ENCODE measurements at places on chromosomes 4 and X.
A peak's percentile ranks its signal among the peaks of the same experiment; 100 is the strongest.

- DNase-seq: no peak
Observed at GRCh38 chrX:154074199-154074598, 23.3 kb downstream of the MECP2 start.

DNA sequence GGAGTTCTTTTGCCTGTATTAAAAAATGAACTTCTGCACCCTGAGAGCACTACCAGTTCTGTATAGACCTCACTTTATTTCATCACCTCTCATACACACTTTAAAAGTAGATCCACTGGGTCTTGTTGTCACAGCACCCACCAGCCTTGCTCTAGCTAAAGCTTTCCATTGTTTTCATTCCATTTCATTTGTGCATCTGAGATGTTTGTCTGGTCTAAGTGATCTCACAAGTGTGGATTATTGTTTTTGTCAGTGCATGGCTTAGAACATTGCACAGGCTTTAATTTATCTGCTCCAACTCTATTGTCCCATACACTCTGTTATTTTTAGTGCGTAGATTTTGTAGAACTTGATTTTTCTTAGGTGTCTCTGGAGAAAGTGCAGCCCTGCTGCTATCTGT is 1157.5 kb upstream of the PABPC4L start:
- DNase-seq: no peak

DNA sequence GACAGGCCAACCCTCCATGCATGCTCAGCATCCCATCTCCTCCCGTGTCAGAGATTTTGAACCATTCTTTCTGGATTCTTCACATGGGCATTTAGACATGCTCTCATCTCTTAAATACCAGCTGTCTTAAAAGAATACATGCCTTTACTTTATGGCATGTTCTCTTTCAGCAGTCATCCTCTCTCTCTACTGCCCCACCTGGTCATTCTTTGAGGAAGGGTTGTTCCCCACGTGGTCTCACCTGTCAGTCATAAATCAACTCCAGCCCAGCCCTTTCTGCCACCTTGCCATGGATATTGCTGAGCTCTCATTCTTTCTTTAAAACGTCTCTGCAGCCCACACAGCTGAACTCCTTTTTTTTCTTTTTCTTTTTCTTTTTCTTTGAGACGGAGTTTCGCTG is 111.3 kb downstream of the ARHGAP10 start:
- DNase-seq: no peak

- no peak for DNase-seq
Observed at GRCh38 chr4:48575964-48576363, 85.9 kb downstream of the ZAR1 start.

GRCh38 chr4:174423257-174423944 is 98.9 kb downstream of the HPGD start:
- no peak for DNase-seq

DNA sequence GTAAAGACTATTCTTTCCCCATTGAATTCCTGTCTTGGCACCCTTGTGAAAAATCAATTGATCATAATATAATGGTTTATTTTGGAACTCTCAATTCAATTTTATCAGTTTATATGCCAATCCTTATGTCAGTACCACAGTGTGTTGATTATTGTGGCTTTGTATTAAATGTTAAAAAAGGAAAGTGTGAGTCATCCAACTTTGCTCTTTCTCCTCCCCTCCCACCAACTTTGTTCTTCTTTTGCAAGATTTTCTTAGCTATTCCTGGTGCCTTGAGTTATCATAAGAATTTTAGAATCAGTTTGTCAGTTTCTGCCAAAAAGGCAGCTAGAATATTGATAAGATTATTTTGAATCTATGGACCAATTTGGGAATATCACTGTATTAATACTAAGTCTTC is 11.2 kb upstream of the RNF175 start:
- no peak for DNase-seq

DNA sequence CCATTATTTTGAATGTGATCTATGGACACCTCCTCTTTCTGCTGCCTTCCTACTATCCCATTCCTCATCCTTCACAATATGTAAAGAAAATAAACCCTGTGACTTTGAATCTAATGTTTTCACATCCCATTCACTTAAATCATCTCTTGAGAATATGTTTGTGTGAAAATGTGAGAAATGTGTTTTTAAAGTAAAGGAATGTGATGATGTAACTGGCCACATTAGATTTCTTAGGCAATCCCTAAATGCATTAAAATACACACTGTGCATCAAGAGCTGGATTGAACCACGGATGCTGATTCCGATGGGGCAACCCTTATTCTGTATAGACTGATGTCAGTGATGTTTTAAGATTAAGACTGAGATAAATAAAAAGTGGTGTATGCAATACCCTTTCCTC is 558.9 kb upstream of the TENM3 start:
- no peak for DNase-seq

- DNase-seq: no peak
Observed at GRCh38 chr4:56215901-56216300, 171.4 kb downstream of the AASDH start.

DNA sequence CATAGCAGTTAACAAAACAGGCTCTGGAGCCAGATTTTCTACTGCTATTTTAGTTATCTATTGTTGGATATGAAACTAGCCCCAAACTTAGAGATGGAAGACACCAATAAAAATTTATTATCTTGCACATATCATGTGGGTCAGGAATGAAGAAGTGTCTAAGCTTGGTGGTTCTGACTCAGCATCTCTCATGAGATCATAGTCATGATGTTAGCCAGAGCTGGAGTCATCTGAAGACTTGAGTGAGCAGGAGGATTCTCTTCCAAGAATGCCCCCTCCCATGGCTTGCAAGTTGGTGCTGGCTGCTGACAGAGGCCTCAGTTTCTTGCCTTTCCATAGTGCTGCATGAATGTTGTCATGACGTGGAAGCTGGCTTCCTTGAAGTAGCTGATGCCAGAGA is 68.2 kb upstream of the TAPT1 start:
- DNase-seq: no peak

GRCh38 chr4:76987153-76987591 is 37.6 kb downstream of the SEPTIN11 start:
- DNase-seq: no peak

DNA sequence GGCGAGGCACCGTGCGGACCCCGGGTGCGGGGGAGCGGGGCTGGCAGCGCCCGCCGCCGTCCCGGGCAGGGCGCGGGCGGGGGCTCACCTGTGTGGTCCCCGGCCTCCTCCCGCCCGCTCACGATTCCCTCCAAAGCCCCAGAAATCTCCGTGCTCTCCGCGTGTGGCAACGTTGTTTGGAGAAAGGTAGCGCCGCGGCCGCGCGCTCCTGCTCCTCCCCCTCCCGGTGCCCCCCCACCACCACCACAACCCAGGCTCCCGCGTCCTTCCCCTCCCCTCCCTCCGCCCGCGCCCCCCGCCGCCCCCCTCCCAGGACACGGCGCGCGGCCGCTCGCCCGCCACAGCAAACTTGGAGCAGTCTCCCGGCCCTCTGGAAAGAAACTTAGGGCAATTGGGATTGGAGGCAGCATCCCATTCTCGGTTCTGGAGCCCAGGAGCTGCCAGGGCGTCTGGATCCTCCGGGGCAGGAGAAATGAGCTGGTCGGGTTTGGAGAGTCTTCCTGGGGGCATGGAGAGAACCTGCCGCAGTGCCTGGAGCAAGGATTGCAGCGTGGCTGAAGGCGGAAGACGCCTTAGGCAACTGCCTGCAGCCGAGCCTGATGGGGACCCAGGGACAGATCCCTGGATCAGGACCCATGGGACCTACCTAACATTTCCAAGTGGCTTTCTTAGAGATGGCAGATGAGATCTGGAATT is 855 bp downstream of the KLF3 start:
- peak; percentile 30 for DNase-seq

- DNase-seq: no peak
Observed at GRCh38 chr4:5184606-5185005, 133.3 kb downstream of the STK32B start.

DNA sequence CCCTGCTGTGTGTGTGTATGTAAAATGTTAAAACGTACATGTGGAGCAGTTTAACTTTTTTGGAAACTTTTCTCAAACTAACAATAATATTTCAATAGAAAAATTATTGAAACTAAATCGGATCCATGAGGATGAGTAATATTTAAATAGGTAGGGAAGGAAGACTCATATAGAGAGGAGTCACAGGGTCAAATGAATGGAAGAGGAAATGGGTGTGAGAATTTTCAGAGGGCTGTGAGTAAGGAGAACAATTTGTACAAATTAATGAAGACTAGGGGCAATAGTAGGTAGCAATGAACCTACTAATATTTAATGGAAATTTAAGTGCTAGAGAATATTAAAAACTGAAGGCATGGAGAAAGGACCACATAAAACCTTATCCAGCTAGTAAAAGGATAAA is 290.7 kb upstream of the PCDH18 start:
- DNase-seq: no peak

DNA sequence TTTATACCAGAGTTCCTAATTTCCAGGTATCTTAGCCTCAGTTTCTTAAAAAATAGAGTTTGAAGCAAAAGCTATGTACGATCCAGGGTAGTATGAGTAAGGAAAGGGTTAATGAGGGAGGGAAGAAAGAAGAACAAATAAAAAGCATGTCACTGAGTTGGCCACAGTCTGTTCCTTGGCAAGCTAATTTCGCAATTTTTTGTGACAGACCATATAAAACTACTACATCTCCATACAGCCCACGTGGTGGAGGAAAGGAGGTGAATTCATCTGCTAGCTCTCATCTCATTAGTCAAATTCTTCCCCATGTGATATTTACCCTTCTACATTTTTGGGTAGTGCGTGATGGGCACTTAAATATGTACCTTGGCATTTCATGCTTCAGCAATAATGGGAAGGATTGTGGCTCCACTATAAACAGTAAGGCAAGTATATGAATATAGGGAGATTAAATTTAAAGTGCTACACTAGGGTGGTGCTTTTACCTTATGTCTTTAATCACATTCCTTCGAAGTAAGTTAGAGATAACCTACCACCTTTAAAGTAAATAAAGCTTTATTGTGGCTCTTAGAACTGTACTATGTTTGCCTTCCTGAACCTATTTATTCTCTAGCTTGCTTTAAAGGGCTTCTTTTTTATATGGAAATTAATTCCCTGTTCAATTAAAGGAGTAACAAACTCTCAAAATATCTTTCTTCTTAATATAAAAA is 102.1 kb upstream of the VAMP7 start:
- no peak for DNase-seq

GRCh38 chr4:125187226-125188176 is 127.3 kb upstream of the FAT4 start:
- DNase-seq: no peak

DNA sequence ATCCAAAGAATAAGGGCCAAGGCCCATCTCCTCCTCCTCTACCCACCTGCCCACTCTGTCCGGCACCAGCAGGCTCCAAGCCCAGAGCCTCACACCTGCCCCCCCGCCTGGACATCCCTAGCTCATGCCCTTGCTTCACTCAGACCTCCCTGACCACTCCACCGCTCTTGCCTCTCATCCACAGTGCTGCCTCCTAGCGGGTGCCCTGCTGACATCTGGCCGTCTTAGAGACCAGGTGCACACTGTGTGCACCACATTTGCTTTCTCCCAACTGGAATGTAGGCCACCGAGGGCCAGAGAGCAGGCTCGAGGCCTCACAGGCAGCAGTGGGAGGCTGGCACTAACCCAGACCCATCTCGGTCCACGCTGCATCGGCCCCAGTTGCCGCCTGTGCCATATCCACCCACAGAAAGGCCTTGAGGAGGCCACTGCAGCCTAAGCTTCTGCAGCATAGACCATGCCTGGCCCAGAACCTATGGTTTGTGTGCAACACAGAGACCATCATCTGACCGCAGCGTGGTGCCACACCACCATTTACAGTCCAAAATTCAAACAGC is 13.5 kb downstream of the LETM1 start:
- no peak for DNase-seq

GRCh38 chr4:150235317-150235716 is 157.1 kb downstream of the DCLK2 start:
- no peak for DNase-seq

- DNase-seq: no peak
Observed at GRCh38 chr4:114558446-114559020, 40.1 kb upstream of the UGT8 start.

- no peak for DNase-seq
Observed at GRCh38 chrX:154352012-154352401, 22.4 kb downstream of the FLNA start.

GRCh38 chrX:49117581-49117980 is 6.0 kb downstream of the GPKOW start:
- no peak for DNase-seq

- DNase-seq: no peak
Observed at GRCh38 chr4:169229571-169230028, 41.2 kb downstream of the SH3RF1 start.

GRCh38 chr4:98822144-98822543 is 106.8 kb downstream of the EIF4E start:
- no peak for DNase-seq

GRCh38 chr4:144970597-144970996 is 127.4 kb downstream of the ANAPC10 start:
- no peak for DNase-seq

- DNase-seq: no peak
Observed at GRCh38 chrX:106619797-106620196, 8.0 kb downstream of the RADX start.

DNA sequence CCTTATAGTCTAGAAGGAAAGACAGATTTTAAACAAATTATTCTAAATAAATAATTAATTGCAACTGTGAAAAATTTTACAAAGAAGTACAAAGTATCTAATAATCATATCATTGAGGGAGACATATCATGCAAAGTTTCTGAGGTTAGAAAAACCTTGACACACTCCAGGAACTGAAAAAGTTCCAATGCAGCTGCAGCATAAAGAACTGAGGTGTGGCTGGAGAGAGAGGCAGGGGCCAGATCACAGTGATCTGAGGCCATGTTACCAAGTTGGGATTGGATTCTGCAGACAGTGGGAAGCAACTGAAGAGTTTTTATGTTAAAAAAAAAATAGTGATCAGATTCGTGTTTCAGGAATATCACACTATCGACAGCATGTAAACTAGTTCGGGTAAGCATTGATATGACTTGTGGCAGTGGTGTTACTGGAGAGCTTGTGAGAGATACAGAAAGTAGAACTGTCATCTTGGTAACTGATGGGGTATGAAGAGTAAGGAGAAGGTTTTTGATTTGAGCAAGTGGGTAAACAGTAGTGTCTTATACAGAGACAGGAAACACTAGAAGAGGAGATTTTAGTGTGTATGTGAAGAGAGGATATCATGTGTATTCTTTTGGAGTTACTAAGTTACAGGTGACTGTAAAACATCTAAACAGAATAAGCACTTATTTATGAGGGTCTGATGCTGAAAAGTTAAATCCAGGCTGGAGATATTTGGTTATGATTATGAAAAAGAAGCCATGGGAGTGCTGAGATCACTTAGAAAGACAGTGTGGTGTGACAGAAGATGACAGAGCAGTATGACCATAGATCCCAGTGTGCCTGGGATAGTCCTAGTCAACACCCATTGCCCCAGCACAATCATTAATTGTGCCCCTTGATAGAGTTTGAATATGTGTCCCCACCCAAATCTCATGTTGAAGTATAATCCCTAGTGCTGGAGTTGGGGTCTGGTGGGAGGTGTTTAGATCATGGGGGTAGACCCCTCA is 15.6 kb upstream of the SPRY1 start:
- no peak for DNase-seq

GRCh38 chr4:98745366-98745765 is 87.0 kb upstream of the TSPAN5 start:
- no peak for DNase-seq

- no peak for DNase-seq
Observed at GRCh38 chrX:16917120-16917519, 29.3 kb upstream of the REPS2 start.

- no peak for DNase-seq
Observed at GRCh38 chr4:107194005-107194404, 157.9 kb upstream of the DKK2 start.

All from activated effector memory CD4-positive, alpha-beta T cell treated with Interleukin-2 at 50 U/mL for 16 hours (primary cell).